GM20000 (cell line): ENCODE measurements at places on chromosomes 3 and 15.

GRCh38 chr15:50916400-50916799 lies 7.9 kb downstream of the AP4E1 start:
- no peak for DNase-seq

DNA sequence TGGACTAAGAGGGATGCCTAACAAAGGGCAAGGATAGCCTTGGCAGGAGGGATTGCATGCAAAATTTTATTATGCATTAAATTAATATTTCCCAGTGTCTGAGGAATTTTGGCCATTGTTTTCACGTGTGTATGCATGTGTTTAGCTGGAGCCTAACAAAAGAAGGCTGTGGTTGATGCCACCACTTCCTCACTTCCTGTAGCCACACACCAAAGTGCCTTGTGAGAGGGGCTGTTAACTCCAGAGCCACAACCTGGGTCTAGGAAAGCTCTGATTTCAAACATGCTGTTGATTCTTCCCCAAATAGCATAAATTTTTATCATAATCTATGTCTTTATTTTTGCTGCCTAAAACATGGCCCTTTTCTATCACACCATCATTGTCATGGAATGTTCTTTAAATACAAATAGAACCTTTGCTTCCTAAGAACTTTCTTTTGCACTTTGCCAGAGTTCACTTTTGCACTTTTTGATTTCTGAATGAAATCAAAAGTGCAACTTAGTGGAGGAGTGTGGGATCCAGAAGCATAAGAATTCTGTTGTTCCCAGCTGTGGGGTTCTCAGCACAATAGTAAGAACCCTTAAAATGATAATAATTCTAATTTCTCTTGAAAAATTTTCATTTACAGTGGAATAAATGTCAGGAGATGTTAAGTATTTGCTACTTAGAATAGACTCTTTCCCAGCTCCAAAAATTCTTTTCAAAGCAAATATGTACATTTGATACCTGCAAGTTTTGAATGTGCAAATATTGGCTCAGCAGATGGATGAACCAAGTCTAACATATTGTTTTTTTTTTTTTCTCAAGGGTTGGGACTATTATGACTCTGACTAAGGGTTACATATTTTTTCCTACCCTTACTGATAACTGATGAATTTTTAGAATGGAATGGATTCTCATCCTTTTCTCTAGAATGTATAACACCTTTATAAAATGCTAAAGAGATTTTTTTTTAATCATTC lies 35.6 kb upstream of the SPTSSB start:
- DNase-seq, result no peak

DNA sequence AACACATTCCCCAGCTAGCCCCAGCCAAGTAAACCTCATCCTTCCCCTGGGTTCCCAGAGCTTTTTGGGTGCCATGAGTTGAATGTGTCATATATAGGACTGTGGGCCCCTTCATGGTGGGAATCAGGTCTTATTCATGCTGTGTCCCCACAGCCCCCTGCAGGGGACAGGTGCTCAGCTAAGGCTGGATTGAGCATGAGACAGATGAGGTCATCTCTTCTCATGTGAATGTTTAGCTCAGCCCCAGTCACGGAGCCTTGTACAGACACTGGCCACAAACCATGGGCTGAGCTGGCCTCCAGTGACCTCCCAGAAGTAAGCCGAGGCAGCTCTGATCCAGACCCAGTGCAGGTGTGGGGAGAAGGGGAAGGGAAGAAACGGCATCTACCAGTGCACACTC lies 70.7 kb downstream of the C3orf70 start:
- no peak for DNase-seq

DNA sequence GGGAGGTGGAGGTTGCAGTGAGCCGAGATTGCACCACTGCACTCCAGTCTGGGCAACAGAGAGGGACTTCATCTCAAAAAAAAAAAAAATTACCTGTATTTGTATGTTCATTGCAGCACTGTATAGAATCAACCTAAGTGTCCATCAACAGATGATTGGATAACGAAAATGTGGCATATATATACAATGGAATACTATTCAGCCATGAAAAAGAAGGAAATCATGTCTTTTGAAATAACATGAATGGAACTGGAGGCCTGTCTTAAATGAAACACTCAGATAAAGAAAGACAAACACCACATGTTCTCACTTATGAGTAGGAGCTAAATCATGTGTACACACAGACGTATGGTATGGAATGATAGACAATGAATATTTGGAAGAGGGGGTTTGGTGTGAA lies 59.4 kb upstream of the MEF2A start:
- no peak for DNase-seq
